ENCODE measurements at places on chromosomes 3 and 15.

DNA sequence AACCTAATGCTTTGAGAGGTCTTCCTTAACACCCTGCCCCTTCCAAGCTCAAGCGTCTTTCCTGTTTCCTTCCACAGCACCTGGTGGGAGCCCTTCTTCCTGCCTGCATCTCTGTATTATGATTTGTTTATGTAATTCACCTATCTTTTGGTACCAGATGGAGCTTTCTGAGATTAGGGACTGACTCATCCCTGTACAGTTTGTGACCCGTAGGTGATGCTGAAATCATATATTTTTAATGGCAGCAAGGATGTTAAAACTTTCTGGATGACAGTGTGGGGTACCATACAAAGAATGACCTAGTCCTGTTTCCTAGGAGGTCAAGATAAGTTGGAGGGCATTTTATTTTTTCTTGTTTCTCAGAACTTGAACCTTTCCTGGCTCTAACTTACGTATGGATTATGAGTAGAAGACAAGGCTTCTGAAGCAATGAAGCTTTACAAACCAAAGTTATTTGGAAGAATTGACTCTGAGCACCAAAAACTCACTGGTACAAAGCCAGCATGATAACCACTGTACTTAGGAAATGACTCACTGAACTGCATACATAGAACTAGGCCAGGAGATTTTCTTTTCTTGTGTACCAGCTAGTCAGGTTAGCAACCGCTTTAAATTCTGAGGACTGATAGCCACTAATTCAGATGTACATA, 46.6 kb downstream of the HHLA2 start:
- DNase-seq: no peak

DNA sequence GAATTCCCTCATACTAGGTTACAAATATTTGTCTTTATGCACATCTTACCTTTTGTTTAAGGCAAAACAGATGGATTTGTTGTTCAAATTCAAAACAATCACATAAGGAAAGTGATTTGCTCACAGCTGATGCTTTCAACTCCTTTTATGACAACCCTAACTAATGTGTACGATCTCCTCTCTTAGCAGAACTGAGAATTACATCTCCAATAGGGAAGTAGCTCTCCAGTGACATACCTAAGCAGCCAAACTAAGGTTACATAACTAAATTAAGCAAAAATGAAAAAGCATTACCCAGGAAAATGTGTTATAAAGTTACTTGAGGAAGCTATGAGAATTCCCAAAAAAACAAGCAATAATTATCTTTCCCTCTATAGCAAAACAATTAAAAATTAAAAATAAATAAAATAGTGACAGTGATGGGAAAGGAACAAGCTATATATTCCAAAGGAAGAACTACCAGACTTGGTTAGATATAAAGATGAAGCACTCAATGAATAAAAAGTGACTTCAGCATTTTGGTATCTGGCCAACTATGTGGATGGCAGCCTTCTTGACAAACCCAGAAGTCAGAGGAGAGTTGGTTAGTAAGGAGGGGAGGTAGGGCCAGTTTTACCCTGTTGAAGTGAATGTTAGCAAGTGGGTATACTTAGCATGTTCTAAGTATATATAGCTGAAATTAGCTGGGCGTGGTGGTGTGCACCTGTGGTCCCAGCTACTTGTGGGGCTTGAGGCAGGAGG, 32.4 kb downstream of the PEAK1 start:
- no peak for DNase-seq

DNA sequence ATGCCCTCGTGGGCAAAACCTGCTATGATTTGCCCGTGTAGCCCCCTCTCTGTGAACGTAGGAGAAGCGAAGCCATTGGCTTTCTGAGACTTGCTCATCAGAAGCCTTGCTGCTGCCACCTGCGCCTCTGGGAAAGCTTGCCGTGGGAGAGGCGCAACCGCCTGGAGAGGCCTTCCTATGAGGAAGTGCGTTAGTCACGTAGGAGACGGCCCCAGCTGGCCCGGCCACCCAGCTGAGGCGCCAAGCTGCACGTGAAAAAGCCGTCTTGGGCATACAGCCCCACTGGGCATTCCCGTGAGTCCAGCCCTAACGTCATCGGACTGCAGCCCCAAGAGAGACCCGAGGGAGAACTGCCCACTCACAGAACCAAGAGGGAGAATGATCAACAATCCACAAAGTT, 49.1 kb upstream of the TJP1 start:
- no peak for DNase-seq

DNA sequence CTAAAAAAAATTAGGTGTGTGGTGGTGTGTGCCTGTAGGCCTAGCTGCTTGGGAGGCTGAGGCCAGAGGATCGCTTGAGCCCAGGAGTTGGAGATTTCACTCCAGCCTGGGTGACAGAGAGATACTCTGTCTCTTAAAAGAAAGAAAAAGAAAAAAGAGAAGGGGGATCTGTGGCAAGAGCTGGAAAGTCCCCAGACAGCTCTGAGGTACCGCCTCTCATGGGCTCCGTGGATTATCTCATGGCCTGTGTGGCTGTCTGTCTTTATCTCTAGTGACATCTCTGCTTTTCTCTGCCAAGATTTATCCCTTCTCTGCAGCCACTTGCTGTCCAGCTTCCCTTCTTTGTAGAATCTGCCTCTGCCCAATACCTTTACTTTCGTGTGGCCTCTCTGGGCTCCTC, 5.7 kb downstream of the EXOSC7 start:
- DNase-seq: no peak

DNA sequence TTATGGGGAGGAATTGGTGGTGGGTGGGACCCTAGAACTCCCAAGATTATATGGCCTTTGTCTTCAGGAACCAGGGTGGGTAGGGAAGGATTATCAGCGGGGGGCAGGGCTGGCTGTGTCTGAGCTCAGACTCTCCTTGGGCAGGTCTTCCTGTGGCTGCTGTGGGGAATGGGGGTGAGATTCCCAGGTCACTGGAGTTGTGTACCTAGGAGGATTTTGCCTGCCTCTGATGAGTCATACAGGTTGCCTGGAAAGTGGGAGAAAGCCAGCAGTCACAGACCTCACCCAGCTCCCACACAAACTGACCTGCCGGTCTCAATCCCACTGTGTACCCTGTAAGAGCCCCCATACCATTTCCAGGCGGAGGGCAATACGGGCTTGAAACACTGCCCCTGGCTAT, 209.9 kb upstream of the CNTN3 start:
- no peak for DNase-seq

DNA sequence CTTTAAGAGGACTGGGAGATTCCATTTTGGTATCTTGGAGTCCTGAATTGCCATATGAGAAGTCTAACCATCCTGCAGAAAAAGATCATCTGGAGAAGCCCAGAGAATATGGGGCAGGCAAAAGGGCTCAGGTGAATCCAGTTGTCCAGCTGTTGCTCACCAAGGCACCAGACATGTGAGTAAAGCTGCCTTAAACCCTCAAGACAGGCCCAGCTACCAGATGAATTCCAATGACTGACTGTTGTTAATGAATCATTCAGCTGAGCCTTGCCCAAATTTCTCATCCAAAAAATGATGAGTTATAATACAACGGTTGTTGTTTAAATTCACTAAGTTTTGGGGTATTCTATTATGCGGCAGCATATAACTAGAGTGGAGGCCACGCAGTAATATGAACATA, 22.0 kb upstream of the NANOGP8 start:
- DNase-seq: no peak

DNA sequence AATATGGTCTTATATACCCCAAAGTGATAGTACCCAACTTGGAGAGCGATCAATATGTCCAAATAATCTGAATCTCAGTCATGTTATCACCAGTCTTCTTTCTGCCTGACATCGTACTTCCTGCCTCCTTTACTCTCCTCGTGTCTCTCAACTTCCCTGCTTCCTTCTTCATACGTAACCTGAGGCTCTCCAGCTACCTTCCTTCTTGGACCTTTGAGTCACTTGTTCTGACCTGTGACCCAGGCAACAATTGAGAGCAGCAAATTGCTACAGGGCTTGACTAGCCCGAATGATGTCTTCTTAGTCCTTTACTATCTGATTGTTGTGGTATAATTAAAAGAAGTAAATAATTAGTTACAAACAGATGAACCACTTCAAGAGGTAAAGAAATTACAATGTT, 145.9 kb upstream of the MBNL1 start:
- DNase-seq: no peak

- DNase-seq: no peak
Measured at GRCh38 chr3:72070005-72070404, 285.1 kb upstream of the PROK2 start.

- DNase-seq: no peak
Measured at GRCh38 chr3:152436707-152437590, 168.2 kb downstream of the MBNL1 start.

DNA sequence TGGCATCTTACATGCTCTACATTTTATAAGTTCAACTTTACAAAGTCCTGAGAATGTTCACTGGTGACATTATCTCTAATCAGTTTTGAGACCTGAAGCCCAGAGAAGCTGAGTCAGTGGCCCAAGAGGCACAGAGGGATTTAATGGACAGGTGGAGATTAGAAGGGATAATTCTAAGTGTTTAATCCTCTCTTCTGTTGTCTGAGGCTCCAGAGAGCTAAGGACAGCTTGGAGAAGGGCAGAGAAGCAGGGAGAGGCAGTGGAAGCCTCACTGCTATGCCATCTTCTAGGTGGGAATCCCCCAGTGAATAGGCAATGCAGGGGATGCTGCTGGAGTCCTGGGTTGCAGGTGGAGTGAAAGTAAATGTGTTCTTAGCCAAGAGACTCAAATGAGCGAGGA, 369.4 kb upstream of the SLCO3A1 start:
- DNase-seq: no peak

DNA sequence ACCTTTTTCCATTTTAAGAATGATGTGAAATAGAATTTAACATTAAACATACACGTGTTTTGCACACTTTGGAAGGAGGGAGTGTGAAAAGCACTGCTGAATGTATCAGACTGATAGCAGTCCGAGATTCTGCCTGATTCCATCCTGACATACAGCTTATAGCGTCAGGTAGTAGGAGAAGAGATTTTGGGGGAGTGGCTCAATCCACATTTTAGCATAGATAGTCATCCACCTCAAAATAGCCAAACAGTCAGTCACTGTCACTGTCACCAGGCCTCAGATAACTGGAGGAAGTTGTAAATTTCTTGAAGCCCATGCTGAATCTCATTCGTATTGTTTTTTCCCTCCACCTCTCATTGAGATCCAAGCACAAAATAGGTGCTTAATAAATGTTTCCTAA, 35.4 kb upstream of the ARHGEF26 start:
- no peak for DNase-seq

GRCh38 chr3:188578576-188579363, 424.8 kb downstream of the LPP start:
- DNase-seq: peak; percentile 36

- no peak for DNase-seq
Measured at GRCh38 chr3:66469220-66469640, 31.6 kb downstream of the LRIG1 start.

- DNase-seq: no peak
Measured at GRCh38 chr3:42214565-42215283, 51.3 kb downstream of the CCK start.

- no peak for DNase-seq
Measured at GRCh38 chr3:165636684-165637015, 200.6 kb downstream of the BCHE start.

DNA sequence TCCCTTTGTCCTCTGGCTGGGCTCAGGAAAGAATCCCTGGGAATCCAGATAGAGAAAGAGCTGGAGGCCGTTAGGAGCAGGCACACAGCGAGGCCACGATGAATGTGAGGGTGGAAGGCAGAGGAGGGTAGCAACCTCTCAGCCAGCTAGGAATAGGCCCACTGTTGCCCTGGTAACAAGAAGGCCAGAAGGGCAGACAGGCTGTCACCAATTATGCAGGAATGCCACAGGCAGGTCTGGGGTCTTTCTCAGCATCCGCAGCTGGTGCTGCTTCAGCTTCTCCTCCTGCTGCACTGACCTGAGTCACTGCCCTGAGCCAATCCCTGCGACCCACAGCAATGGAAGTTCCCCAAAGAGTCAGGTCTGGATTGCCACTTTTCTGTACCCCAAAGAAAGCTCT, 62.8 kb upstream of the C3orf80 start:
- DNase-seq: no peak

GRCh38 chr15:91499774-91500383, 353.6 kb upstream of the SLCO3A1 start:
- no peak for DNase-seq

- no peak for DNase-seq
Measured at GRCh38 chr15:59879506-59880265, 124.4 kb upstream of the FOXB1 start.

GRCh38 chr3:64674591-64675076, 13.2 kb downstream of the ADAMTS9 start:
- DNase-seq: no peak

DNA sequence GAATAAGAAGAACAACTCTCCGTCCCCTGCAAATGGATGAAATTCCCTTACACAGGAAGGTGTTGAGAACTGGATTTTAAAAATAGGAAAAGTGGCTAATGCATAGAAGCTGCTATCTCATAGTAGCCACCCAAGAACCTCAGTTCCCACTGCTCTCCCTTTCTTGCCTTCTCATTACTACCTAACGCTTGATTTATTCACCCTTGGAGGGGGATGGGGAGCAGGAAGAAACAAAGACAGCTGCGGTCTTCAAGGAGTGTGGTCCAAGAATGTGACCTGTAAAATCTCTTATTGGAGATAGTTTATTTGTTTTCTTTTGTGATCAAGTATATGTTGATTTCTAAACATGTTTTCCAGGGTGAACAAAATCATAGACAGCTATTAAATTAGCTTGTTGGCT, 274.1 kb upstream of the CTNNB1 start:
- DNase-seq: no peak

- no peak for DNase-seq
Measured at GRCh38 chr3:105707009-105707408, 161.8 kb downstream of the CBLB start.

DNA sequence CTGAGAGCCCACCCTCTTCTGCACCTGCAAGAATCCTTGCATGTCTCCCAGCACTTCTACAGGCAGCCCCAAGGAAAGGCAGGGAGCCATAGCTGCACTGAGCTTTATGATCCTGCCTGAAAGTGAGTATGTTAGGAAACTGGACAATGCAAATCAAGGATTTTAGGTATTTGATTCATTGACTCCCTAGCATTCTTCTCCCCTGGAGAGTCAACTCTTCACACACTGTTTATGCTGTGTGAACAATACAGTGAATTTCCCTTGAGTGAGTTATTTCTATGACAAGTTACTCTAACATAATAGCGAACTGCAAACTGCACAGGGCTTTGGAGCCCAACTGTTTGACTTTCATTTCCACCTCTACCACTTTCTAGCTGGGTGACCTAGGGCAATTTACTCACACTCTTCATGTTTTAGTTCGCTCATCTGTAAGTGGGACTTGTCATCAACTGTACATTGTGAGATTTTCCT, 96.0 kb upstream of the PHLDB2 start:
- no peak for DNase-seq

DNA sequence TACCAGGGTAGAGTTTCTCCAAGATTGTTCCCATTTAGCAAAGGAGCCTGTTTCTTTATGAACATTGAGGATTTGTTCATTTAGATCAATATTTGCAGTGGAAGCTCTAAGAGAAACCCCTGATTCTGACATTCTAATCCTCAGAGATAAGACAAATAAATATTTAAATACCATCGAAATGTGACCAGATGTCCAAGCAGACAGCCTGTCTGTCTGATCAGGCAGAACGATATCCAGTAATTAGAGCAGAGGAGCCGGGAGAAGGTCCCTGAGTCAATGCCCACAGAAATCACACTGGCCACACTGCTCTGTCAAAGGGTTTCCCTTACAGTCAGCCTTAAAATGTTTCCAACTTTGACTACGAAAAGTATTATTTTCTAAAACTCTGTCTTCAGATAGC, 15.7 kb upstream of the ARPIN start:
- DNase-seq: no peak

- DNase-seq: no peak
Measured at GRCh38 chr3:27213450-27213849, 155.7 kb downstream of the NEK10 start.

GRCh38 chr3:51190199-51190598, 194.9 kb upstream of the MANF start:
- DNase-seq: no peak

GRCh38 chr15:92273723-92274122, 120.0 kb upstream of the ST8SIA2 start:
- no peak for DNase-seq

Data from activated T-cell treated with anti-CD3 and anti-CD28 coated beads for 48 hours (primary cell).